ENCODE measurements at places on chromosomes 7 and 10. TPM values are rescaled to one million over a fixed set of nuclear protein-coding genes. Genes with fewer than 3 reads are reported as not detected.

- DNase-seq = no peak
Measured at GRCh38 chr7:31545549-31545948, 31.7 kb downstream of the ITPRID1 start.

DNA sequence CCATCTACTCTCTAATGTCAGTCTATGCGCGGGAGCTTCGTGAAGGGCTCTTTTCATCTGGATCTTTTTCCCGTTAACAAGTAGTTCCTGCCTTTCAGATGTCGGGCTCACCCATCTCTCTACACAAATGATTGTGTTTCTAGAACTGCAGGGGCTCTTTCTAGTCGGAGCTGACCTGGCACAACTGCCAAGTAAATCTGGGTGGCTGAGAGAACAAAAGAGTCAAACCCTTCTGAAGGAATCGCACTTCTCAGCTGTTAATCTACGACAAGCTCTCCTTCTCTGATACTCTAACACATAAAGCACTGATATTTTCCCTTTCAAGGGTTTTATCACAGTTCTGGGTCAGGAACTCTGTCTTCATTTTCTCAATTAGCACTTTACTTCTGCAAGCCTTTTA, 144.7 kb downstream of the NRP1 start:
- DNase-seq = no peak

The PRXL2A gene
- 94.5 TPM for total RNA-seq

The CUBN gene
- total RNA-seq = 38.9 TPM

The VSTM4 gene
- 18.2 TPM for total RNA-seq

DNA sequence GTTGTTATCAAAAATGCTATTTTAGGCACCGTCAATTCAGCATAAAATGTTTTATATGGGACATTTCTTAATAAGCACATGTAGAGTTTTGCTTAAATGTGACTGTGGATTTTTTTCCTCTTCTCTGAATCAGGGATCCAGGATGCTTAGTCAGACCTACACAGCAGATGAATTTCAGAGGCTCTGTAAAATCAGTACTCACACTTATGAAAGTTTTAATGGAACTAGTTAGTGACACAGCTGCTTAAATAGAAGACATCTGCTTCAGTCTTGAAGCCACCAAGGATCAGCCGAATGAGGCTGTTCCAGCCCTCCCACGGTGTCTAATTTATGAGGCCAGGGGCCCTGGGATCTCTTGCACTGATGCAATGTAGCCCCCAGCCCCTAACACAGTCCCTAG, 136.0 kb downstream of the MYOF start:
- DNase-seq = no peak

The IFIT1B gene
- total RNA-seq = not detected

- DNase-seq = no peak
Measured at GRCh38 chr7:34389332-34390078, 268.5 kb upstream of the NPSR1 start.

The CHN2 gene
- 12.6 TPM for total RNA-seq

- no peak for DNase-seq
Measured at GRCh38 chr10:49330127-49330665, 31.2 kb downstream of the C10orf71 start.

The ANKRD30A gene
- total RNA-seq = 0.22 TPM

The GPER1 gene
- 9.8 TPM for total RNA-seq

DNA sequence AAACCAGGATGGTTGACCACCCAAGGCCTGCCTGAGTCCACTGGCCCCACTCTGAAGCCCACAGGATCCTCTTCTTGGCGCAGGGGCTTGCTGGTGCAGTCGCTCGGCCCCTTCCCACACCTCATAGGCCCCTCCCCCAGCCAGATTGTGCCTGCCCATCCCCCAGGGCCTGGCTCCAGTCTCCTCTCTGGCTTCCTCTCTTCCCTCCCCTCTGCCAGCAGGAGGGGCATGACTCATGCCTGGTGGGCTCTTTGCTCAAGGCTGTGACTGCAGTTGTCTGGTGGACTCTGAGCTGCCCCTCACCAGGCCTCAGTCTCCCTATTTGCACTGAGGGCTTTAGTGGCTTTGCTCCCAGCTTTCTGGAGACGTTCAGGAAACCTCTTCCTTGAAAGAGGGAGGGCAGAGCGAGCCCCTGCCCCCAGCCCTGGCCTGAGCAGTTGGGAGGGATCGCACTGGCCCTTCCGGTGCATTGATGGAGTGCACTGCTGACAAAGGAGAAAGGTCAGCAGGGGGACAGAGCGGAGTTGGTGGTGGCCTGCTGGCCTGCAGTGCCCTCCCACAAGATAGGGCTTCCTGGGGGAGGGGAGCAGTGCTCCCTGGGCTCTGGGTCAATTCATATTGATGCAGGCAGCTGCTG, 60.7 kb downstream of the ZMIZ1 start:
- no peak for DNase-seq

All from tibial nerve (tissue), 4 donors.